CD4-positive, alpha-beta memory T cell (primary cell): ENCODE measurements at places on chromosomes 16 and 17. TPM values are rescaled to one million over a fixed set of nuclear protein-coding genes. Genes with fewer than 3 reads are reported as not detected.

Gene PGAP3
- polyA plus RNA-seq = 22.1 TPM

DNA sequence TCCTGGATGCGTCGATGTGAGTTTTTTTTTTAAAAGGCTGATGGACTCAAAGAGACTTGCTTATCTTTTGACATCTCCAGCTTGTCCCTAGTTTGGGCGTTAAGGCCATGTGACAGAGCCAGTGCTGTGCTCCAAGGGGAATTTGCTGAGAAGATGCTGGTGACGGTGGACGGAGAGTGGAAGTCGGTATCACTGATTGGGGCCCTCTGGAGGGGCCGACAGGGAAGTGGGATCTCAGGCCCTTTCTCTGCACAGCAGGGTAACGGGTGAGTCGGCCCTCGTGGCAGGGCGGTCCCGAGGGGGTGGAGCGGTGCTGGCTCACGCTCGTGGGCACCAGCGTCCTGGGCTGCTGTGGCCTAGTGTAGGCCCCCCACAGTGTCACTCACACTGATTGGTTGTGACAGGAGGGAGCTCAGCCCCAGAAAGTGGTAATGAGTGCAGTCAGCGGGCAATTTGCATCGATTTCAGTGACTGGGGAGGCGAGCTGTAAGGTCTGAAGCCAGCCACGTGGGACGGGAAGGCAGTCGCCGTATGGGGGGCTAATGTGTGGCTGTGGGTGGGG is 91.3 kb downstream of the TBC1D16 start:
- DNase-seq = no peak

Gene RAB11FIP4
- 8.3 TPM for polyA plus RNA-seq

DNA sequence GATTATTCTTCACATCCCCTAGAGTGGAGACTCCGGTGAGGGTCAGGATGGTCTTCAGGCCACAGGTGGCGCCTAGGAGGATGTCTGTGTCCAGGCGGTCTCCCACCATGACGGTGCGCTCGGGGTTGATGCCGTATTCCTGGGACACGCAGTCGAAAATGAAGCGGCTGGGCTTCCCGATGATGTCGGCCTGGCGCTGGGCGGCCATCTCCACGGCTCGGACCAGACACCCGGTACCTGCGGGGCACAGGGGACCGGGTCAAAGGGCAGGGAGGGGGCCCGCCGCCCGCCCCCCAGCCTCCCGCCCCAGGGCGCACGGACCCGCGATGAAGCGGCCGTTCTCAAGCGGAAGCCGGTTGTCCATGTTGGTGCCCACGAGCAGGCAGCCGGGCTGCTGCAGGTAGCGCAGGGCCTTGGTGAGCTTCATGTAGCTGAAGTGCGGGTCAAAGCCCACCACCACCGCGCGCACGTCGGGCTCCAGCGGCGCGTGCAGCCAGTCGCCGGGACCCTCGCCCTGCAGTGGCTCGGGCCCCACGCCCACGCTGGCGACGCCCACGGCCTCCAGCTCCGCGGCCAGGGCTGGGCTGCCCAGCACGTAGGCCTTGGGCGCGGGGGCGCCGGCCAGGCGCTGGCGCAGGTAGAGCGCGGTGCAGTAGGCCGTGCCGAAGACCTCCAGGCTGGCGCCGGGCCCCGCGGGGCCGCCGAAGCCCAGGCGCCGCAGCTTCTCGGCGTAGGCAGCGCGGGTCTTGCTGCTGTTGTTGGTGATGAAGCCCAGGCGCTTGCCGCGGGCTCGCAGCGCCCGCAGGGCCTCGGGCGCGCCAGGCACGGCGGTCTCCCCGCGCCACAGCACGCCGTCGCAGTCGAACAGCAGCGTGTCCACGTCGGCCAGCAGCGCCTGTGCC is 572 bp downstream of the PGP start:
- DNase-seq = no peak

DNA sequence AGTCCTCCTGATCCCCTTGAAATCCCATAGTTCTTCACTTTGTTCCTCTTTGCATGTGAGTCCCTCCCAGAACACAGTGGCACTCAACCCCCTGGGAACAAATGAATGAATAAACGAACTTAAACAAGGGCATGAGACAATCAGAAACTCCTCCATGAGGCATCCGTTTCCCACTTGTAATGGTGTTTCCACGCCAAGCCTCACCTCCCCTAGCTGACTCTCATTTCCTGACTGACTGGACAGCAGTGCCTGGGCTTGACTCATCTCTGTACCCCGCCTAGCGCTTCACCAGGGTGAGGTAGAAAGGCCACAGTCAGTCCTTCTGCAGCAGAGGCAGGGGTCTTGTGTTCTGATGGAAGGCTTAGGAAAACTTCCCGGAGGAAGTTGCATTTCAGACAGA is 14.2 kb downstream of the KIF1C start:
- DNase-seq = no peak

GRCh38 chr17:68594552-68594951 is 6.6 kb downstream of the FAM20A start:
- DNase-seq = no peak

- no peak for DNase-seq
Measured at GRCh38 chr16:70701036-70701435, 15.2 kb upstream of the MTSS2 start.
